ENCODE measurements at places on chromosomes 1 and 21.

GRCh38 chr1:26291939-26292338, 12.1 kb downstream of the SH3BGRL3 start:
- ATAC-seq, result no peak

GRCh38 chr1:37890378-37891014, 31.1 kb upstream of the MTF1 start:
- ATAC-seq, result no peak

DNA sequence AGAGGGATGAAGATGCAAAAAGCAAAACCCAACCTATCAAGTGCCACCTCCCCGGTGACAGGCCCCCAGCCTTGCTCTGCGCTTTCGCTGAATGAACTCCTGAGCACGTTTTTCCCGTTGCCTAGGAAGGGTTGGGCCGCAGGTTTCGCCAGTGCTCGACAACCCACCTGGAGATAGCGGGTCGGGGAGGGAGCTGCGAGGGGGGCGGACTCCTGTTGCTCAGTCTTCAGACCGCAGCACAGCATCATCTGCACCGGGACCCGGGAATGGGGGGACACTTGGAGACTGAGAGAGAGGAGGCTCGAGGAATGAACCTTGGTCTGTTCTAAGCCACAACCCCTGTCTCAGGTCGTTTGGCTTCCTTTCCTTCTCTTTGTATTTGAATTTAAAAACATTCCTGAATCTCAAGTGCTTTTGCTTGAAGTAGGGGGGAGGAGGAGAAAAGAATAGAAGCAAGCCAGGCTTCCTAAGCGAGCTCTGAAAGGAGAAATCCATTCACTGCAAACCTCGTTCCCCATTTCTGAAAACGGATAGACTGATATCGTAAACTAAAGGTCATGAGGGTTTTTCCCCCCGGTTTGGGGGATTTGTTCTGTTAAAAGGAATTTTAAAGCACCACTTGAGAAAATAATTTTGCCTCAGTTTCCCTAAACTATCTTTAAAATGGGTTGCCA, 1.2 kb downstream of the AK5 start:
- ATAC-seq, result peak; percentile 14

DNA sequence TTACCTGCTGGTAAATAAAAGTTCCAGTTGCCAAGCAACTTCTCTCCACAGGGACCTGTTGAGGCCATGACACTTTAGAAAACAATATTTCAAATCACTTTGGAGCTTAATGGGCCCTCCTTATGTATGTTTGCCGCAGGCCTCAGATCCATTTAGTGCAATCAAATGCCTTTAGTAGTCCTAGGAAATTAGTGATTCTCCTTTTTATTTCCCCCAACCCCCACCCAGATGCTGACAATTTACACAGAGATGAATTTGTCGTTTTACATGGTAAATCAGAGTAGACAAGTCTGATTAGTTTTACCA, 83.6 kb downstream of the CLIC4 start:
- ATAC-seq, result no peak

GRCh38 chr1:96498744-96499340, 222.7 kb upstream of the PTBP2 start:
- no peak for ATAC-seq

DNA sequence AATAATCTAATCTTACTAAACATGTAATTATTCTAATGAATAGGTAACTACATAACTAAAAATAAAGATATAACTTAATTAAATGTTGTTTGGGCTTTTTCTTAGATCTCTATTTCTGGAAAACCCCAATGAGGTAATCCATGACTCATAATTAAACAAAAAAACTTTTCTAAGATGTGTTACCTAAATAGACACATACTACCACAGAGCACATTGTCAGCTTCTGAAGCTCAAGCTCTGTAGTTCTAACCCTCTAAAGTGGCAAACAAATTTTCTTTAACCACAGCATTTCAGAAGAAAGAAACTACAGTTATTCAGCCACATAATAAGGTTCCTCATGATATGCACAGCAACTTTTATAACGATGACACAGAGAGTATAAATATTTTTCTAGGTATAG, 4.2 kb downstream of the OR6K3 start:
- ATAC-seq, result peak; percentile 85

- no peak for ATAC-seq
Measured at GRCh38 chr1:183942933-183943693, 94.4 kb downstream of the COLGALT2 start.

DNA sequence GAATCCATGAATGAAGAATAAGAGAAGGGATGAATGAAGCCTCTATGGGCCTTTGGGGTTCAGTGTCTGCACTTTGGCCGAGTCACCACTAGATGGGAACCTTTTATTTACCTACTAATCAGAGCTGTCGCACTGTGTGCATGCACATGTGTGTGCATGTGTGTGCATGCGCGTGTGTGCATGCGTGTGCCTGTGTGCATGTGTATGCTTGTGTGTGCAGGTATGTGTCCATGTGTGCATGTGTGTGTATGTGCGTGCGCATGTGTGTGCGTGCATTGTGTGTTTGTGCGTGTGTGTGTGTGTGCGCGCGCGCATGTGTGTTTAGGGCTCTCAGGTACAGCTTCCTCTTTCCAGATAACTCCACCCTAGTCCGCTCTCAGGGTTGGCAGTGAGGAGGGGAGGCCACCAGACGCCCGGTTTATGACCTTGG, 20.4 kb upstream of the UBXN10 start:
- no peak for ATAC-seq

DNA sequence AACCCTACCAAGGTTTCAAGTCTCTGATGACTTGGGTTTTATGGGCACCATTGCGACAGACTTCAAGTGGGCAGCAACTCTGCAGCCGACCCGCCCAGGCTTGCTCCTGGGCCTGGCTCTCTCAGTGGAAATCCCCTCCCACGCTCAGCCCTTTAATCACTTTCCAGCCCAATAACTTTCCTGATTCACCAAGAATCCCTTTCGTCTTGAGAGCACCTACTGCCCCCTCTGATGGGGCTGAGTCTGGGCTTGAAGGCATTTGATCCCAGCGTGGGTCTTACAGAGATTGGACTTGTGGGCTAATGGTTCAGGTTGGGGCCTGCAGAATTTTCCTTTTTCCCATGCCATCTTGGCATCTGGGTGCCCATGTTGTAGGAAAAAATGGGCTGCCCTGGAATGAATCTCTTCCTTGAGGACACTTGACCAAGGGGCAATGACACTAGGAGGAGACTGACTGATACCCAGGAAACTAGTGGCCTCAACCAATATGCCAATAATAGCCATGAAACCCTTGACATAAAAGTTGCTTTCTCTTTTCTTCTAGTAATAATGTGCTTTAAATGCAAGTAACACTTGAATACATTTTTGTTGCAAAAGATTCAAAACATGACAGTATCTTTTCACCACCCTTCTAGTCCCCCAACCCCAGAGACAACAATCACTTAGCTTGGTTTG, 7.8 kb upstream of the PHLDA3 start:
- ATAC-seq, result no peak

DNA sequence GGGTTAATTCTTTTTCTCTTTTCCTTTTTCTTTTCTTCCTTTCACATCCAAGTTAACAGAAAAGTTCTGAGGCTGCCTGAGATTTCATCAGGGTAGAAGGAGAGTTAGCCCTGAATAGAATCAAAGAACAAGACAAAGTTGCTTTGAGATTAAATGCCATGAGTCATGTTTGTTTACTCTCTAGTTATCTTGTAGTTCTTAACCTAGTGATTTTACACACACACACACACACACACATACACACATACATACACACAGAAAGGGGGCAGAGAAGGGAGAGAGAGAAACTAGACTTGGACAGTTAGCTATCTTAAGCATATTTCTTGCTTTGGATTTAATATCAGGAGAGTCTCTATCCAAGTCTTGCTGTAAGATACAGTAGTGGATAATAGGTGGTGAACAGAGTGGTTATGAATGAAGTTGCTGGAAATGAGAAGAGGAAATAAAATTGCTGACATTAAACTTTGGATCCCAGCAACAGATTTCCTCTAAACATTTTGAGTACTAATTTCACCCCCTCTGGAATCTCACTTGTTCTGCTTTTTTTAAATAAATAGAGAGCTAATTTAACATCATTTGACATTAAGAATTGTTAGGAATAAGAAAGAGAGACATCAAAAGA, 19.9 kb downstream of the PLA2G4A start:
- ATAC-seq, result no peak

DNA sequence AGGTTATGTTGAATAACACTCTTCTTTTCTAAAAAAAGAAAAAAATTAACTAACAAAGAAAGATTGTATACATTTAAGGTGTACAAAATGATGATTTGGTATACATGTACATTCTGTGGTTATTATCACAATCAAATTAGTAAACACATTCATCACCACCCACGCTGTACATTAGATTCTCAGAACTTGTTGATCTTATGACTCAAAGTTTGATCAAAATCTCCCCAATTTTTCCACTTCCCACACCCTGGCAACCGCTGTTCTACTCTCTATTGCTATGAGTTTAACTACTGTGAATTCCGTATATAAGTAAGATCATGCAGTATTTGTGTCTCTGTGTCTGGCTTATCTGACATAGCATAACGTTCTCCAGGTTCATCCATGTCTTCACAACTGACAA, 469.5 kb upstream of the CHRM3 start:
- no peak for ATAC-seq

DNA sequence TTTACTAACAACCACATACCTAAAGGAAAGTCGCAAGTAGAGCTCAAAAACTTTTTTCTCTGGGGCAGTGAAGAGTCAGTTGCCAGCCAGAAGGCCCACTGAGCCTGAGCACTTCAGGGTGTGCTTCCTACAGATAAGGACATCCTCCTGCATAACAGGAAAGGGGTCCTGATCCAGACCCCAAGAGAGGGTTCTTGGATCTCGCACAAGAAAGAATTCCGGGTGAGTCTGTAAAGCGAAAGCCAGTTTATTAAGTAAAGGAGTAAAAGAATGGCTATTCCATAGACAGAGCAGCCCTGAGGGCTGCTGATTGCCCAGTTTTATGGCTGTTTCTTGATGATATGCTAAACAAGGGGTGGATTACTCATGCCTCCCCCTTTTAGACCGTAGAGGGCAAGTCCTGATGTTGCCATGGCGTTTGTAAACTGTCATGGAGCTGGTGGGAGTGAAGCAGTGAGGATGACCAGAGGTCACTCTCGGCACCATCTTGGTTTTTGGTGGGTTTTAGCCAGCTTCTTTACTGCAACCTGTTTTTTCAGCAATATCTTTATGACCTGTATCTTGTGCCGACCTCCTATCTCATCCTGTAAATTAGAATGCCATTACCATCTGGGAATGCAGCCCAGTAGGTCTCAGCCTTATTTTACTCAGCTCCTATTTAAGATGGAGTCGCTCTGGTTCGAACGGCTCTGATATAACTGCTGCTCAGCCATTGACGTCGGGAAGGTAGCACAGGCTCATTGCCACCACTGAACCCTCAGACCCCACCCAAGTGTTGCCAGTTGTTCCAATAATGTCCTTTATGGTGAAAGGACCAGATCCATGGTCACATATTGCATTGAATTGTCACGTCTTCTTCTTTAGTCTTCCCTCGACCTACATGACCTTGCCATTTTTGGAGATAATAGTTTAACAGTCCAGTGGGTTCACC, 96.6 kb upstream of the ERRFI1 start:
- no peak for ATAC-seq

Data from activated CD4-positive, CD25-positive, alpha-beta regulatory T cell treated with anti-CD3 and anti-CD28 coated beads, Interleukin-2, amount 50 U/mL, for 24 hours (primary cell).